Activated CD4-positive, alpha-beta T cell treated with anti-CD3 and anti-CD28 coated beads, Interleukin-2, amount 50 U/mL, for 4 hours (primary cell): ENCODE measurements at places on chromosomes 4 and X.

DNA sequence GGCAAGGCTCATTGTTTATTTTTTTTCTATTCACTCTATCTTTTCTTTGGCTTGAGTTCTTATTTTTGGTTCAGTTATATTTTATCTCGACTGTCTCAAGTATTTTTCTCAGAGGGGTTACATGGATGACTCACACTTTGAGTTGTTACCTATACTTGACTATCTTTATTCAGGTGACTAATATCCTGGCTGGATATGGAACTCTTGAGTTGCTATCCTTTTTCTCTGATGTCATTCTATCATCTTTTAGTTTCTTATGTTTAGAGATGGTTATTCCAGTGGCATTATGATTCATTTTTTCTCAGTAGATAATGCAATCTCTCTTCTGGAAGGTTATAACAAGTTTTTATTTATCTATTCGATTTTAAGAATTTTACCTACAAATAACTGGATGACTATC, 117.9 kb downstream of the COX18 start:
- DNase-seq: no peak

DNA sequence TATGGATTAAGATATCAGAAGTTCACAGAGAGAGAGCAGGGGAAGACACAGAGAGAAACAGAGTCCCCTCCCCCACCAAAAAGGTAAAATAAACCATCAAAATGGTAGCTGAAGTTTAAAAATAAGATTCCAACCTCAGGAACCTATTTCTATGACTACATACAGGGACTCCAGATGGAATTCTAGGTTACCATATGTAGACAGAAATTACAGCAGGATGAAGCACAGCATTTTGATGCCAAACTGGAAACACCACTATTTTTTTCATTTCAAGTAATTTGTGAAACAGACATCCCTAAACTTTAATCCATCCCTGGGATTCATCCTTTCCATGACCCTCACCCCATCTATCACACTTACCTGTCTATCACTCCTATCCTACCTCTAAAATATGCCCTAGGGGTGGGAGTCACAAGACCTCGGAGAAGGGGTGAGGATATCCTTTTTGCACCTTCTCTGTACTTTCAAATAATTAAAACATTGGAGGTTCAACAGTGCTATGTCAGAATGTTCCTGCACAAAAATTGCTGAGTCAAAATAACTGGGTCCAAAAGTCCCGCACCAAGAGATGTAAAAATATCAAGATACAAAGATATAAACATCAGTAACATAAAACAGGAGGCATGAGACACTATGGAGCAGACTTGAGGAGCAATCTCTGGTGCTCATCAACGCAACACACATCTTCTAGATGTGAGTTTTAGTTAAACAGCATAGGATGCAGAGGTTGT, 344.5 kb upstream of the RASGEF1B start:
- no peak for DNase-seq

DNA sequence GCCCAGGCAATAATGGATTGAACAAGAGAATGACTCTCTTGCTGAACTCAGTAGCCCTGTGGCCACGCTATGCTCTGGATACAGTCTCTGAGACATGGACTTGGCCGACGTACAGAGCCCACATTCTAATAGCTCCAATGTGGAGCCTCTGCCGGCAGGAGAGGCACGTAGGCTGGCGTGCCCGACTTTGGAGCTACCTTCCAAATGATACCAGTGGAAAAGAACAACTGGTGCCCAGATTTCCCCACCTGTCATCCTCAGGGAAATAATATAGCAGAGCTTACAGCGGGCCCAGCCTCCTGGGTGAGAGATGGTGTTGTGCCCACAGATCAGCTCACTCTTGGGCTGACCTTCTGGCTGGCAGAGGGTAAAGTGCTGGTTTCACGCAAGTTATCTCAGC, 10.6 kb downstream of the NDP start:
- no peak for DNase-seq

DNA sequence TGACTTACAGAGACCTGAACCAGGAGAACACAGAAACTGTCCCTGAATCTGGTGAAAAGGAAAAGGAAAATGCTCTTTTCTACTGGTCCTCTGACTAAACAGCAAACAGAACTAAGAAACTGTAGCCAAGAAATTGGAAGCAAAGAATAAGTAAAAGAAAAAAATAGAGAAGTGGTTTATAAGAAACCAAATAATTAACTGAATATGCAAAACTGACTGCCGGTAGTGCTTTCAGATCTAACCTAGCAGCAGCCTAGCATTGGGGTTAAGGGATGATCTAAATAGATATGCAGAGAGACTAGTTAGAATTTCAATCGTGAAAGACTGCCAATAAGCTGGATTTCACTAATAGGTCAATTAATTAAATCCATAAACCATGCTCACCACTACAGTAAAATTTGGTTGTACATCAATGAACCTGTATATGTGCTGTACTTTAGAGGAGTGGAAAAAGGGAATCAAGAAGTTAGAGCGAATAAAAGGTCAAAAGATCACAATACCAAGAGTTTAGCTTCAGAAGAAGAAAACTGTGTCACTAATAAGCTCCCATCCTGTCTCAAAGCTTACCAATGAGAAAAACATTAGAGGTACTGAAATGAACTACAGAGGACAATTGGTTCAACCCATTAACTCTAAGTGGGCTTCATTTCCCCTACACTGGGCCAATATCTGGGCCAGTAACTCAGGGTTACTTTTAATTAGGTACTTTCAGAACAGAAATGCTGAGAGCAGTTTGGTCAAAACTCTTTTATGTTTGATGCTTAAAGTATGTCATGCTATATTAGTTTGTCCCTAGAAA, 53.6 kb downstream of the KLHL13 start:
- DNase-seq: no peak

DNA sequence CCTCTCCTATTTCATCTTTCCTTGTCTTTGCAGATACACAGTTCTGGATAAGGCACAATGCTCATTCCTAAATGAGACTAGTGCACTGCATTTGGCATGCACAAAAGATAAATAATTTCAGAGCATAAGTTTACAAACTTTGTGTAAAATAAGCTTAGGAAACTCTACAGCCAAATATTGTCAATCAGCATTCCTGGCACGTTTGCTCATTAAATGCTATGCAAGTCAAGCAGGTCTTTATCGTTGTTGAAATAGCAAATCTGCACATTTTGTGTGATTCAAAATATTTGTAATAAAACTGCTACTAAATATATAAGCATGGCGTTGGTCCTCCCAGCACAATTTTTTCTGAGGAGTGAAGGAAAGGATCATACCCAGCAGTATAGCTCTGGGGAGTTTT, 322.1 kb upstream of the NOCT start:
- DNase-seq: no peak

- DNase-seq: no peak
Measured at GRCh38 chr4:171430495-171430894, 382.7 kb upstream of the GALNTL6 start.

DNA sequence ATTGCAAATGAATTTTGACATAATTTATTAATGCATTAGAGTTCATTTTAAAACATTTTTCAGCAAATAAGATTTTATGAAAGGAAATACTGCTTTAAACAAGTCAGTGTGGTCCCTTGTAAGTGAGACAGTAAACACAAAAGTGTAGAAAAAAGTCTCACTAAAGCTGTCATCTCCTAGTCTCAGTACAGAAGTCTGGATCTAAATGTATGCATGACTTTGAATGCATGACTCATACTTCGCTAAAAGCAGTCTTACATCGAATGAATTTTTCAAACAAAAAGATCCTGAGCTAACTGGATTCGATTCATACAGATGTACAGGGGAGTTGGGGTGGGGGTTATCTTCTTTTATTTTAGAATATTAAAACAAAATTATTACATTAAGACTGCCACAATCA, 207.4 kb upstream of the VCX start:
- DNase-seq: no peak

DNA sequence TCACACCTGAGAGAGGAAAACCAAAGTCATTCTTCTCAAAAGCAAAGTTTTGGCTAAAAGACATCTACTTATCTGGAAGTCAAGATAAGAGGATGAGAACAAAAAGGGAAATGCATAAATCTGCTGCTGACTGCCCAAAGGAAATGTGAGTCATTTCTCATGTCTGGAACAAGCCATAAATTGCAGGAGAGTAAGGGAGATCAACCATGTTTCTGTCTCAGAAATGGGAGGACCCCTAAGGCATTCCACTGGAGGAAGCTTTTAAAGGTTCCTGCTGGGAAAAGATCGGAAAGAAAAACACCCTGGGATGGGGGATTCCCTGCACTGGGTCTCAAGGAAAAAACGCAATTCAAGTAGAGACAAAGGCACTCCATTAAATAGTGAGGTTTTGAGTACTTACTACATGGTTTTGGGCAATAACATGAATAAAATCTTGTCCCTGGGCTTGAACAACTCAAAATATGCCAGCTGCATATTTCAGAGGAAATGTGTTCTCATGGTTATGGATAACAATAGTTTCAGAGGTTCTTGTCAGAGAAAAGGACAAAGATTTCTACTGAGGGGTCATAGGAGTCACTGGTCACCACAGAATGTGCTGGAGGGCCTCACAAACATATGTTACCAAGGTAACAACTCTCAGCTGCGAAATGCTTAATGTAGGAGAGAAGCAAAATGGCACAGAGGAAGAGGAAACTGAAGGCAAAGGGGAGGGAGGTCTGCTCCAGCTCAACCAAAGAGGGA, 19.3 kb downstream of the GPR143 start:
- no peak for DNase-seq

DNA sequence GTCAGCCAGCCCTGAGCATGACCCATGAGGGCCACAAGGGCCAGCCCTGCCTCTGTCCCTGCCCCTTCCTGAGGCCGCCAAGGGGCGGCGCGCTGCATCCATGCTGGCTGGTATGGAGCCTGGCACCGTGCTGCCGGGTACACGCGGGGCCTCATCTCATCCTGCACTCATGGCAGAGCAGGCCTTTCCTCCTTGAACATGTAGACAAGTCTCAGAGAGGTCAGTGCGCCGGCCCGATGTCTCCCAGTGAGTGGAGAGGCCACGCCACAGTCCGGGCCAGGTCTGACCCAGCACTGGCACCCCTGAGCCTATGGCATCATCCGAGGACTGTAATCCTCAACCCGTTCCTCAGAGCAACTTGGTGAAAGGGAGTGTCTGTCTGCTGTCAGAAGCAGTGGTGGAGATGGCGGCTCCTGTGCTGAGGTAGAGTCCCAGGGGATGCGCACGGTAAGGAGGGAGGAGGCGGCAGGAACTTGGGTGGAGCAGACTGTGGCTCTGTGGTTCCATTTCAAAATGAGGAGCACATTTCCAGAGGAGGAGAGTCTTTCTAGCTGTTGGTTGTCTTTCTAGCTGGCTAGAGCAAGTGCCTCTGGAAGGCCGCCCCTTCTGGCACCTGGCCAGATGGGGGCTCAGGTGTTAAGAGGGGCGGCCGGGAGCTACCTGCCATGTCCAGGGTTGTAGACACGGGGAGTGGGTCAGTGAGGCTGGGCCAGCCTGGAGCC, 32.8 kb downstream of the TRMT44 start:
- DNase-seq: no peak

DNA sequence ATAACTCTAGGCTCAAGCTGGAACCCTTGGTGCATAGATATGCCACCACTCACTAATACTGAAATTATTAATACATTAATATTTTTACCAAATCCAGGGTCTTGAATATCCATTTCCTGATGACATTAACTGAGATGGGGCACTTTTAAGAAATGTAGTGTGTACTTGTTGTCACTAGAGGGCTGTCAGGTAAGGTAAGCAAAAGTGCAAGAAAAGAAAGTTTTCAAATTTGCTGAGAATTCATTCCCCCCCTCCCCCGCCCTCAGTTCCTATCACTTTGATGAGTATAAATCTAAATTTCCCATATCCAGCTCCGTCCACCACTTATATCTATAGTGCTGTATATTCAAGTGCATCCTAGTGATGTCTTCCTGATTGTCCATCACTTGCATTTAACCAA, 20.5 kb upstream of the WDR44 start:
- DNase-seq: no peak

DNA sequence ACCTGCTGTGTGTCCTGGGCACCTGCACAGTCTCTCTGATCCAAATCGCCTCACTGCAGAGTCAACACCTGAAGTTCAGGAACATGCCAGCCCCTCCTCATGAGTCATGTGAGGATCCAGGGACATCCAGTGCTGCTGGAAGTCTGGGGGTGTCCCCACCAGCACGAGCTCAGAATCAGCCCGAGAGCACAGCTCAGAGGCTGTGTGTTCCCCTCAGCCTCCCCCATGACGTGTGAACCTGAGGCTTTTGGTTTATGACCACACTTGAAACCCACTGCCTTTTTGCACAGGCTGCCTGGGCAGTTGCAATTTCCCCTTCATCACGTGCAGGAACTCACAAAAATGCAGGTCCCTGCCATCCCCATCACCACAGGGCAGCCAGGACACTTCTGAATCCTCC, 47.1 kb downstream of the PPP2R2C start:
- DNase-seq: no peak

- no peak for DNase-seq
Measured at GRCh38 chr4:1567808-1568581, 116.1 kb downstream of the FAM53A start.

- DNase-seq: no peak
Measured at GRCh38 chr4:4416981-4417380, 30.1 kb downstream of the NSG1 start.

- DNase-seq: no peak
Measured at GRCh38 chrX:49309401-49309981, 6.0 kb downstream of the GAGE10 start.

GRCh38 chr4:155742310-155743015, 16.4 kb upstream of the GUCY1B1 start:
- no peak for DNase-seq

GRCh38 chrX:34879886-34880285, 62.7 kb upstream of the FAM47B start:
- no peak for DNase-seq

DNA sequence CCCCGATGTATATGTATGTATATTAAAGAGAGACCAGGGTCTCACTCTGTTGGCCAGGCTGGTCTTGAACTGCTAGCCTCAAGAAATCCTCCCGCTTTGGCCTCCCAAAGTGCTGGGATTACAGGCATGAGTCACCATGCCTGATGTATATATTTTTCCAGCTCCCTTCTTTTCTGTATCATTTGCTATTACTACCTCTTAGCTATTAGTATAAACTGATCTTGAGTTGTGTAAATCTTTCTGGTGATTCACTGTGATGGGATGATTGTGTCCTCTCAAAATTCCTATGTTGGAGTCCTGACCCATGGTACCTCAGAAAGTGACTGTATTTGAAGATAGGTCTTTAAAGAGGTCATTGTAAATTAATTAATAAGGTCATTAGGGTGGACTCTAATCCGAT, 53.1 kb downstream of the HPRT1 start:
- DNase-seq: no peak

GRCh38 chr4:13888112-13888511, 260.6 kb upstream of the BOD1L1 start:
- no peak for DNase-seq

- DNase-seq: no peak
Measured at GRCh38 chr4:54731552-54731951, 73.8 kb downstream of the KIT start.

DNA sequence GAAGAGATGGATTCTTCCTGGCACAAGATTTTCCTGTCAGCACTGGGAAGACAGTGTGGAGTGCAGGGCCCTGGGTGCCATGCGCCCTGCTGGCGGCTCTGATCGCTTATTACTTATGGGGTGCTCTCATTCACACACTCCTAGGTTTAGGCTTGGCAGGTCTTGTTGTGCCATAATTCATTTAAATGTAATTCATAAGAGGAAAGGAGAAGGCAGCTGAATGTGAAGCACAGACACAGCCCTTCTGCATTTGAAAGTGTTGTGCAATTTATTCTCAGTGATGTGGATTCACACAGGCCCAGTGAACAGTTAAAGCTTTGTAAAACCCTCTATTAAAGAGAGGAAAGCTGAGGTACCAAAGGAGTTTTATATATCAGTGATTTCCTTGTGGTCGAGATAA, 249.7 kb downstream of the C4orf33 start:
- DNase-seq: no peak
